Transverse colon (tissue), 4 donors: ENCODE measurements at places on chromosomes 12 and 14. TPM values are rescaled to one million over a fixed set of nuclear protein-coding genes. Genes with fewer than 3 reads are reported as not detected.

The TNS2 gene
- total RNA-seq, result 397 TPM

The PPFIBP1 gene
- 39.4 TPM for total RNA-seq

The POTEM gene
- not detected for total RNA-seq

- H3K27me3 ChIP-seq, result no peaks in the 10 kb centered on the region
- H3K4me1 ChIP-seq, result peaks cover 7% of the 10 kb centered on the region
- DNase-seq, result no peak
- no peak overlapping the region for H3K4me3 ChIP-seq
These were observed 3.4 kb upstream of the MYRFL start for GRCh38 chr12:69821456-69822159.

The AVPR1A gene
- 0.20 TPM for total RNA-seq

DNA sequence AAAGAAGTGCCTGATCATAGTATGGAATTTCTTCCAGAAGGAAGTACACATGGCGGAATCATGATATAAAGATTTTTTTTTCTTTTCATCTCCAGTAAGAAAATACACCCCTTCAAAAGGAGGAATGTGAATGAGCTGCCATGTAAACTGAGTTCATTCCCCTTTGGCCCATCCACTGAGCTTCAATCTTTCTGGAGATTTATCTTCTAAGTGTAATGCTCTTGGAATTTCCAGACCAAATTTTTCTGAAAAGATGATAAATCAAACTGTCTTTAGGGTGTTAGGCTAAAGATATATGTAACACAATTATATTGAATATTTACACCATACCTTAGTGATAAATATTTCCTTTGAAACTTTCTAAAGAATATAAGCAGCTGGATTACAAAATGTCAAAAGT is 5.2 kb downstream of the DCN start:
- no peak for DNase-seq
- H3K36me3 ChIP-seq, result no peaks in the 10 kb centered on the region
- H3K4me3 ChIP-seq, result peak overlapping the region; percentile 1
- H3K4me1 ChIP-seq, result no peaks in the 10 kb centered on the region
- H3K27ac ChIP-seq, result peak overlapping the region; percentile 74

DNA sequence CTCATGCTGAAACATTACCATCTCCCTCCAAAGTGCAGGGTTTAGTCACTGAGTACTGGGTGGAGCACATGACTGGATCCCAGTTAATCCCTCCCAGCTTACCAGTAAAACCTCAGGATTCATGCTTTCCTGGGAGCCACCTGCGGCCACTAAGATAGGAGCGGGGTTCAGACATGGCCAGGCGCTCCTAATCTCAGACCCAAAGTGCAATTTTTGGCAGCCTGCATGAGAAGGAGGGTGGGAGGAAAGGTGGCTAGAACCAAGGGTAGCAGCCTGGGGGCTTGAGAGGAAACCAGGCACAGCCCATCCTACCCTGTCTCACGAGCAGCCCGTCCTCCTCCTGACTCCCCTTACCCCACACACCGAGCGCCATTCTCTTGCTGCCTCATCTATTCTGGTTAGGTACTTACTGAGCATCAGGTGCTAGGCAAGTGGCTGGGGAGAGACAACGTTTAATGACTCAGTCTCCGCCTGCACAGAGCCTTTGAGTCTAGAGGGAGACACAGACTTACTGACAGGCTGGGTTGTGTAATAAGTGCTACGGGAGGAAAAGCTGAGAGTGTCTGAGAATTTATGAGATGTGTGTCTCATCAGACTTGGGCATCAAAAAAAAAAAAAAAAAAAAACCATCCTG is 9.9 kb downstream of the GPRC5A start:
- no peak overlapping the region for H3K4me3 ChIP-seq
- H3K4me1 ChIP-seq, result no peaks in the 10 kb centered on the region
- peak; percentile 61 for DNase-seq
- no peaks in the 10 kb centered on the region for H3K27me3 ChIP-seq

DNA sequence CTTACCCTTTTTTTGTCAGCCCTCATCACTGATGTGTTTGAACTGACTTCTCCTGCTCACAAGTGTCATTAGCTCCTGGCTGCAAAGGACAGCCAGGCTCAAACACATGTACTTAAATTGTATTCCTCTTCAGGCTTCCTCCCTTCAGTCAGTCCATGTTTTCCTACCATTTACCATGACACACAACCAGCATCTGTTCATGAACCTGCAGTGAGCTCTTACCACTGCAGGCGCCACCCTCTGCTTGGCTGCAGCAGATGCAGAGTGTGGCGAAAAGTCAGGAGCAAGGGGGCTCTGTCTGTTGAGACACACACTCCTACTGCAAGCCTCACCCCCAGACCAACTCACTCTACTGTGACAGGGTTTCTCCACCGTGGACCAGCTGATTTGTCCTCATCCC is 70.2 kb downstream of the TSPAN11 start:
- H3K4me3 ChIP-seq, result no peak overlapping the region
- DNase-seq, result no peak
- no peaks in the 10 kb centered on the region for H3K36me3 ChIP-seq
- H3K27ac ChIP-seq, result no peak overlapping the region

The GARIN6 gene
- total RNA-seq, result not detected
